Ecto neural progenitor cell (in vitro differentiated cells): ENCODE measurements at places on chromosomes 12 and 14.

DNA sequence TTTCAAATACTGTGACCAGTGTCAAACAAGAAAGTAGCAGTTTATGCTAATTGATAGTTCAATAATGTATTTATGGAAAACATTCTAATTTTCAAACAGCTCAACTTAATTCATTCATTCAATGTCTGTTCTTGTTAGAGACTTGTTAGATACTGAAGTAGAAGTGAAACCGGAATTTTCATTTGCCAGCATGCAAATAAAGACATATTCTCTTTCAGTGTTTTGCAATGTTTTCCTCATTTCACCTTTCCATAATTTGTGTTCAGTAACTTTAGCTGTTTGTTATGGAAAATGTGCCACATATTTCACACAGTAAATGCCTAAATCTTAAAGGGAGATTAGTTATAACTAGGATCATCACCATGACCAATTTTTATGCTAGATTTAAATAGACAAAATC lies 21.2 kb downstream of the TAS2R50 start:
- no peak for DNase-seq

DNA sequence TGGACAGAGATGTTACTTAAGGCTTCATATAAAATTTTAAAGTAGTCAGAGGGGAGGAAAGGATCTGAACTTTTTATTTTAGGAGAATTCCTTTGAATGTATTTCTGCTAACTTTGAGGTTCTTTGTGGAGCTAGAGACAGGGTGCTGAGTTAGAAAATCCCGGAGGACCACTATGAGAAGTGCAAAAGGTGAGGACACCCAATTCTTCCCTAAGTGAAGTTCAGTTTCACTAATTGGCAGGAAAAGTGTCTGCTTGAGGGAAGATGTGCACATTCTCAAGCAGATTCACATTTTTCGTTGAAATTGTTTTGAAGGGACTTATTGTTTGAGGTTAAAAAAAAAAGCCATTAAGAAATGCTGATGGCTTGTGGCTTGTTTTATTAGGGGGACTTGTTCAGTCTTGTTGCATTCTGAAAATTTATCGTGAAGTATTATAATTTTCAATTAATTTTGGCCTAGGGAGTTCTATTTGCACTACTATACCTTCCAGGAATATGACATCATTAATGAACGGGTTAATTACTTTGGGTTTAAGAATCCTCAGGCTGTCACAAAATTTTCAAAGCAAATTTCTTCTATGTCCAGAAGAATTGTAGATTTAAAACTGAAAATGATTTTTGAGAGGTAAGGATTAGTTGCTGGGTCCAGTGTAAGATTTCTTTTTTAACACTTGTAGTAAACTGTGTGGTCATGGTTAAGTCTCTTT lies 1.8 kb downstream of the PCNX1 start:
- no peak for DNase-seq

DNA sequence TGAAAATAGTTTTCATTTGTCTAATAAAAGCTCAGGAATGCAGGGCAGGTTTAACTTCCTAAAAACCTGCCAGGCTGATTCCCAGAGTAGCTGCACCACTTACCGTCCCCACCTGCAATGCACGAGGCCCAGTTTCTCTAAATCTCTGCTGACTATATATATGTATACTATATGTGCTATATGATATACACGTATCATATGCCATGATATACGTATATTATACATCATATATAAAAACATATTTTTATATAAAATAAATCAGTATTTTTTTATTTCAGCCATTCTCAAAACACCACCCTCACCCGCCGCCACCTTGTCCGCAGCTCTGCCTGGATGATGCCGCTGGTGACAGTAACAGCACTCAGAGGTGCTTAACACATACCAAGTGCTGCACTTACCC lies 2.3 kb downstream of the ANKLE2 start:
- DNase-seq, result no peak

DNA sequence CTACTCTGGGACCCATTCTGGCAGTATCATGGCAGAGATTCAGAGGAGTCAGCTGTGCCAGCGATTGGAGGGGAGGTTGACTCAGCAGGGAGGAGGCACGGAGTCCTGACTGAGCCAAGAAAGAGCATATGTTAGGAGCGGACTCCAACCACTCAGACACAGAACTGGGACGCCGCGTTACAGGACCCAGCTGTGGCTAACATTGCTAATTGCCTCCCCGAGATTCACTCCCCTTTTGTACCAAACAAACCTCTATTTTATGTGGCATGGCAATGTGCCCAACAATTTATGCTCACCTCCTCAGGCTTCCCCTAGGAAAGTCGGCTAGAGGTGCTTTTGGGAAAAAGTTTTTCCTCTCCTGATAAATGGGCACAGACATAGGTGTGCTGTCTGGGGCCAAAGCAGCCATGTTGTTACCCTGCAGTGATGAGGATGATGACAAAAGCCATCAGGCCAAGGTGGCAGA lies 15.2 kb upstream of the CLIP1 start:
- DNase-seq, result no peak

DNA sequence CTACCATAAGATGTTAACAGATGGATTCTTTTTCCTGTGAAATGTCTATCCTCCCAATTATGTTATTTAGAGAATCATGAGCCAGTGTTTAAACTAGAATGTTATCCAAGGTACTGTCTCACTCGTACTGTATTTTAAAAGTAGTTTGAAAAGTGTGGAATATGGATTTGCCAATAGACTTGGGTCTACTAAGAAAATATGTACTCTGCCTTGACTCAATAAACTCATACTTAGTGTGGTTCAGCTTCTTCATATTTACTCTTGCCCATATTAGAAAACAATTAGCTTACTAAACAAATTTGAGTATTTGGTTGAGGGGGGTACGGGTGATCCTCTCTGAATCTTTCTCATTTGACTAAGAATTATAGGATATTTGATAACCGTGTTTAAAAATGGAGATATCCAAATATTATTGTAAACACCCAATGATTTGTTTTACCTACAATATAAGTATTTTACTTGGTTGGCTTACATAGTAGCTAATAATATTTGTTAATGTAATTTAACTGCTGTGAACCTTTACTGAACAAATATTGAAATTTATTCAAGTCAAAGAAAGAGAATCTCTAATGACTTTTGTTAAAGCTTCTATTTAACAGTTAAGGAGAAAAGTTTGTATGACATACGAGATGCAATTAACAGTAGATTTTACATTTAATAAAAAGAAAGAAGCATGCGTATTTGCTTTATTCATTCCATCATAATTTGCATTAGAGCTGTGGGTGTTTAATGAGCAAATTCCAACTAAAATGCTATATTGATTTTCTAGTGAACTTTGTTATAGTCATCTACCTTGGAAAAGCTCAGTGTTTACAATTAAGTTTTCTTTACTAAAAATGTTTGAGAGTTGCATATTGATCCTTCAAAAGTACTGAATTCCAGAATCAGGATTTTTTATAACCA lies 81.2 kb downstream of the MIPOL1 start:
- DNase-seq, result no peak

DNA sequence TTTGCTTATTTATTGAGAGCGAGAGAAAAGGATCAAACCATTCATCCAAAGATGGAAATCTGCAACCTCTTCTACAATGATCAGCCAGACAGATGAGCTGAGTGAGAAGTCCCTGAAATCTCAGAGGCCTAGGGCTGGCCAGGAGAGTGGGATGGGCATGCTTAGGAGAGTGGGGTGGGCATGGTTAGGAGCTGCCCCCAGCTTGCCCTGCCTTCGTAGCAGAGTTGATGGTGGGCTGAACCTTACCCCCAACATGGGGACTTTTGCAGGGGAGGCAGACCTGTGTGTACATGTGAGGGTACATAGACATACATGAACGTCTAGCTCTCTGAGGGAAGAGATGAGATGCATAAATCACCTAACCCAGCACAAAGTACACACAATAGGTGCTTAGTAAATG lies 95.7 kb upstream of the ESRRB start:
- DNase-seq, result peak; percentile 14

DNA sequence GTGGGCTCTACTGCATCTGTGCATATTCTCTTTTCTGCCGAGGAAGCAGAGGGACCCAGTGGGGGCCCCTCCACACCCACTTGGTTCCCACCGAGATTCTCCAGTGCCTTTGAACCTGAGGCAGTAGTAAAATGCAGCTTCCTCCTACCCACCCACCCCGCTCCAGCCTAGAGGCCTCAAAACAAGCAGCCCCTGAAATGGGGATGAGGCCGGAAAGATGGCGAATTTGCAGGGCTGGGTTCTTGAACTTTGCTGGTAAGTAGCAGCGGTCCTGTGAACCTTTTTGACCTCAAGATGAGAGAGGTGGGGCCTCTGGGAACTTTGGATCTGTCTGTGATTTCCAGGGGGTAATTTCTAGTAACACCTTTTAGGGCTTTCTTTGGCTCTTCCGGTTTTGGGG lies 15.4 kb downstream of the PLEKHG3 start:
- no peak for DNase-seq

DNA sequence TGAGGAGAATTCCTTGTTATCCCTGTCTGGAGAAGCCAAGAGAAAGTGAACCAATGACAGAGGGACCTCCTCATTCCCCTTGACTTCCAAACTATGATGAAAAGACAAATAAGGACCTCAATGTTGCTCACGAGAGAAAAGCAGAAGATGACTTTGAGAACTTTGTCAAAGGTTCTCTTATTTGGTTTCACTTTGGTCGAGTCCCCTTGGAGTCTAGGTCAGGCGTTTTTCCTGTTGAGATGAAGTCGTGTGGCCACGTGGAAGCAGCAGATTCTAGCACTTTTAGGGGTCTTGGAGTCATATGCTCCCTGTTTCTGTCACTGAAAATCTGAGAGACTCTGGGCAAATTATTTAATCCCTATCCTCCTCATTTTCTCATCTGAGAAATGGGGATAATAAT lies 33.8 kb upstream of the COL2A1 start:
- DNase-seq, result no peak

DNA sequence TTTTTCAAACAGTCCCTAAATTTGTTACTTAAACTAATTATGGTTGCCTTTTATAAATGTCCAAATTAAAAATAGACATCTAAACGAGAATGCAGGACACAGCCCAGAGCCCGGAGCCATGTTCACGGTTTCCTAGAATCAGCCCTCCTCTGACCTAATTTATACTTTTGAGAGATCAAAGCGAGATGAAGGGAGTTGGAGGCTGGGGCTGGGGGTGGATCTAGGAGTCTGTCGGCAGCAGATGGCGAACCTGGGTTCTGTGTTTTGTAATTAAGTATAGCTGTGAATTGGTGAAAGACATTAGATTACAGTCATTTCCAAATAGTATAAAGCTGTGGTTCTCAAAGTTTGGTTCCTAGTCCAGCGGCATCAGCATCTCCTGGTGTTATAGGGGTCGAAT lies 210.1 kb downstream of the SLC41A2 start:
- no peak for DNase-seq

DNA sequence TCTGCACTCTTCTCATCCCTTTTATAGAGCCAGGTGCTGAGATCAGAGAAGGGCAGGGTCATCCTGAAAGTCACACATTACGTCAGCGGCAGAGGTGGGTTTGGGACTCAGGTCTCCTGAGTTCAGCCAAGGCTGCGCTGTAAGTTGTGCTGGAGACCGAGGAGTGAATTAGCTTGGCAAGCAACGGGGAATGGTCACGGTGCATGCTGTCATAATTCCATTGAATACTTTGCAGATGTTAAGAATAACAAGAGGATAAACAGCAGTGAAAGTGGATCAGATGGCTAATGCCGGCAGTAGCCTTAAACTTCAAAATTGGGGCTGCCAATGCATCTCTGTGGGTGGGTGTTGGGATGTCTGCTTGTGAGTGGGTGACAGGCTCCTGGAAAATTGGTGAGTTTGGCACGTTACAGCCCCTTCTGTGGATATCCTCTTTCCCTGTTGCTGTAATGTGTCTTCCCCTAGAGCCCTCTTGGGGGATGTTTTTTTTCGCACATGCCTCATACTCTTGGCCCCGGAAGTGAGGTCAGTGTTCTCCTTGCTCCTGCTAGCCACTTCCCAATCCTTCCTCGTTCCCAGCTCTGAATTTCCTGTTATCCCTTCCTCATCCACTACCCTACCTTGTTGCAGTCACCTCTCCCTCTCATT lies 287.1 kb upstream of the SRRM4 start:
- no peak for DNase-seq

GRCh38 chr14:23829736-23830471 lies 123.7 kb upstream of the DHRS4 start:
- DNase-seq, result no peak

DNA sequence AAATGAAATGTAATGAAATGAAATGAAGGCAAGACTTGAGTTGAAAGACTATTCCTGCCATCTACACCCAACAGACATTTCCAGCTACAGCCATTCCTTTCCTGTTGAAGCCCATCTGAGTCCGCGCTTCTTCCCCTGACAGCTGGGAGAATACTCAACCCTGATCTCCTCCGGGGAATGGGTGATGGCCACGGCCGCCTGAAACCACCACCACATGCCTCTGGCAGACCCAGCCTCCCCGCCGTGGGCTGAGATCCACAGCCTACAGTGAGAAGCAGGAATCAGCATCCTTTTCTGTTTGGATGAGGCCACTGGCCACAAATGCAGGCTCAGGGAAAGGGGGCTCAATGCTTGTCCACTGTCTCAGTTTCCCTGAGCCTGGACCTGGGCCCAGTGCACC lies 130.3 kb downstream of the NCOR2 start:
- DNase-seq, result no peak

GRCh38 chr14:36070031-36070719 lies 106.3 kb downstream of the PTCSC3 start:
- DNase-seq, result peak; percentile 80

GRCh38 chr12:11136075-11136474 lies 1.6 kb upstream of the TAS2R30 start:
- DNase-seq, result no peak
